Stimulated activated CD8-positive, alpha-beta memory T cell treated with anti-CD3 and anti-CD28 coated beads, Interleukin-2, amount 100 ng/mL, for 1 hour (primary cell): ENCODE measurements at places on chromosomes 4 and X.

DNA sequence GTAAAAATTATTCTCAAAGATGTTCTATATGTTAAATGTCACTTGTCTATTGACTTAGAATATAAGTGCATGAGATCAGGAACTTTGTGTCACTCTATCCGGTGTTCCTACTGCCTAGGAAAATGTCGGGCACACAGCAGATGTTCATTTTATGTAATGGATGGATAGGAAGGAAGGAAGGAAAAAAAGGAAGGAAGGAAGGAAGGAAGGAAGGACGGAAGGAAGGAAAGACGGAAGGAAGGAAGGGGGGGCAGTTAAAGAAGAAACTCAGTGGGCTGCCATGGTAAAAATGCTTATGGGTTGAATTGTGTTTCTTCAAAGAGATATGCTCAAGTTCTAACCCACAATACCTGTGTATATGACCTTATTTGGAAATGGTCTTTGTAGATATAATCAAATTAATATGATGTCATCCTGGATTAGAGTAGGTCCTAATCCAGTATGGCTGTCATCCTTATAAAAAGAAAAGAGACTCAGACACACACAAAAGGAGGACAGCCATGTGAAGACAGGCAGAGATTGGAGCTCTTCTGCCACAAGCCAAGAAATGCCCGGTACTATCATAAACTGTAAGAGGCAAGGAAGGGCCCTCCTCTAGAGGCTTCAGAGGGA is 86.3 kb downstream of the COL25A1 start:
- DNase-seq, result no peak

DNA sequence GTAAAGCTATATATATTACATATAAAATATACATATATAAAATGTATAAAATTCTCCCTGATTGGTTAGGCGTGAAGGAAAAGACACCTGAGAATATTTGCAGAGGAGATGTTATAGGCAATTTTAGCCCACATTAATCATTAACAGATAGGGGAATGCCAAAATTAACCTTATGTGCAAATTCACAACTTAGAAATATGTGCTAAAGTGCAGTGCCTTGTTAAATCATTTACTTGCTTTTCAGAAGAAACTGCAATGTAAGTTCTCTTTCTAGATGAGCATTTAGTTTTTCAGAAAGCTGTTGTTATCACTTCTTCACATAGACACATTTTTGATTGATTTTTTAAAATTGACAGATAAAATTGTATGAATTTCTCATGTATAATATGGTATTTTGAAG is 5.6 kb downstream of the TASL start:
- DNase-seq, result no peak

- no peak for DNase-seq
Observed at GRCh38 chr4:110949542-110949941, 326.7 kb upstream of the PITX2 start.

GRCh38 chrX:38220415-38221390 is at the start of gene SRPX:
SRPX (minus strand) TSS chrX:38220871; CDS start chrX:38220792, 79 bp downstream.
- DNase-seq, result no peak

GRCh38 chr4:25818876-25819275 is 43.9 kb downstream of the SEL1L3 start:
- no peak for DNase-seq

- DNase-seq, result peak; percentile 2
Observed at GRCh38 chrX:101550362-101550750, at the start of gene ARMCX1. ARMCX1 (plus strand) TSS chrX:101550547; CDS start chrX:101552931, 2,384 bp downstream.

GRCh38 chr4:134537701-134538100 is 336.1 kb upstream of the PABPC4L start:
- no peak for DNase-seq

DNA sequence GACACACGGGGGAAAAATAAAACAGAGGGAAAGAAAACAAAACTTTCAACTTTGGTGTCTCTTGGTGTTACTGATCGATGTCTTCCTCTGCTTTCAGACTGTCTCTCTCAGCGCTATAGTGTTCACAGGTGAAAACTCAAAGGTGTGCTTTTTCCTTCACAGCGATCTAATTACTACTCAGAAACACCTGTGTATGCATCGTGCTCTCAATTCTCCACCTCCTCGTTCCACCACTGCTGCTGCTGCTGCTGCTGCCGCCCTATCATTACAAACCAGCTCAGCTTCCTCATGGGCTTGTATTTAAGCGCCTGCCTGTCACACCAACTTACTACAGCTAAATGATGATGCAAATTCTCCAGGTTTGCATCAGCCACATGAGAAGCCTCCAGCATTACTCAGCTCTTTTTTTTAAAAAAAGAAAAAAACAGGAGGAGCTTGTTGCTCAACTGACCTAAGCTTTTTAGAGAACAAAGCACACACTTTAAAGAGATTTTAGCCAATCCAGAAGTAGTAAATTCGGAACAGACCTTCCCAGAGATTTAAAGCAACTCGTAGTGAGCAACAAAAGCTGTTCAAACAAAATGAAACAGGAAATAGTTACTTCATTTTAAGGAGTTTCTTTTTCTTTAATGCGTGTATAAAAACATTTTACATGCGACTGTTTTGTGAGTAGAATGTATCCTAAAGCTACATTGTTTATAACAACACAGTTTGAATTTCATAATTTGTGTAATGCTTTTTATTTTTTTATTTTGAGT is at the start of gene SLC7A11:
SLC7A11 (minus strand) TSS at position 274 of the 758 bp plus-strand sequence. CDS start 280 bp downstream, outside the sequence.
- DNase-seq, result no peak

DNA sequence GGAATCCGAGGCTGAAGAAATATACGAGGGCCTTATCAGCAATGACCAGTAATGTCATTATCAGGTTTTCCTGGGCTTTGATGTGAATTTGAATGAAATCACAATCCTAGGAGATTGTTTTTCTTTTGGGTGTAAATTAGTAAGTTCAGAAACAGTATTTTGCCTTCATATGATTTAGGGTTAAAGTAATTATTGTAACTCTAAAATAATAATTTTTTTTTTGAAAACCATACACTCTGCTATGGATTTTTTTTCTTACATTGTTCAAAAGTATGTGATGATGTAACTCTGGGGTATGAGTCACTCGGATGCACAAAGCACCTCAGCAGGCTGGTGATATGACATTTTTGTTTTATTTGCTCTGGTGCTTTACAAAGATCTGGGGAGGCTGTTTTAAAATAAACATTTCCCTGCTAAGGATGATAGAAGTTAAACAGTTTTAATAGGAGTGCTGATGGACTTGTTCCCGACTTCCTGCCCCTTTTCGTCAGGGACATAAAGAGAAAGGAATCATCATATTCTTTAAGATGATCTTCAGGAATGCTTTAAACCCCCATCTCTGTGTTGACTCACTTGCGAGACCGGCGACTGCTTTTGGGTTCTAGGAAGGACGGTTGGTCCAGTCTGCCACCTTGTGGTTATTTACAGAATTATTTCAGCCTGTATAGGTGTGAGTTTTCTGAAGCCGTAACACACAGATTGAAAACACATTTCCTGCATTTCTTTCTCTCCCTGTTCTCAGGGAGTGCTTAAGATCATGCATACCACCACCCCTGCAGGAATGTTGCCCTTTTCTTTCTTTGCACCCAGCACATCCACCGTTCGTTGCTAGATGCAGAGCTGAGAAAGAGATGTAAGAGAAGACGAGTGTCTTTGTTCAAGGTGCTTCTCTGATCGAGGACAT is 72.5 kb downstream of the RAPGEF2 start:
- peak; percentile 24 for DNase-seq

DNA sequence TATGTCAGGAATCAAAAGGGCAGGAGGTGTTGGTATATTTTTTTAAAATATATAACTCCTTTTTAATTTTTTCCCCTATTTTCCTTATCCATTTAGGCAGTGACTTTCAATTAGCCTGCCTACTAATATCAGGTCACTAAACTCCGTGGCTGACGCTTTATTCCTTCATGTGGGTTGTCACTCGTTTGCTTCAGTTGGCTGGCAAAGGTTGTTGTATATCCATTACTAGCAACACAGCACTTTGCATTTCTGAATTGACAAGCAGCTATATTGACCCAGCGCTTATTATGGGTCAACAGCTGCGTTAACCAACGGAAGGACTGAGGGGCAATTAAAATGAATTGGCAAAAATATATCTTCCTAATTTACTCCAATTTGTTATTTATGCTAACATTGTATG is 87.7 kb downstream of the ARX start:
- DNase-seq, result no peak

- no peak for DNase-seq
Observed at GRCh38 chr4:172938870-172939269, 229.7 kb upstream of the GALNT7 start.

DNA sequence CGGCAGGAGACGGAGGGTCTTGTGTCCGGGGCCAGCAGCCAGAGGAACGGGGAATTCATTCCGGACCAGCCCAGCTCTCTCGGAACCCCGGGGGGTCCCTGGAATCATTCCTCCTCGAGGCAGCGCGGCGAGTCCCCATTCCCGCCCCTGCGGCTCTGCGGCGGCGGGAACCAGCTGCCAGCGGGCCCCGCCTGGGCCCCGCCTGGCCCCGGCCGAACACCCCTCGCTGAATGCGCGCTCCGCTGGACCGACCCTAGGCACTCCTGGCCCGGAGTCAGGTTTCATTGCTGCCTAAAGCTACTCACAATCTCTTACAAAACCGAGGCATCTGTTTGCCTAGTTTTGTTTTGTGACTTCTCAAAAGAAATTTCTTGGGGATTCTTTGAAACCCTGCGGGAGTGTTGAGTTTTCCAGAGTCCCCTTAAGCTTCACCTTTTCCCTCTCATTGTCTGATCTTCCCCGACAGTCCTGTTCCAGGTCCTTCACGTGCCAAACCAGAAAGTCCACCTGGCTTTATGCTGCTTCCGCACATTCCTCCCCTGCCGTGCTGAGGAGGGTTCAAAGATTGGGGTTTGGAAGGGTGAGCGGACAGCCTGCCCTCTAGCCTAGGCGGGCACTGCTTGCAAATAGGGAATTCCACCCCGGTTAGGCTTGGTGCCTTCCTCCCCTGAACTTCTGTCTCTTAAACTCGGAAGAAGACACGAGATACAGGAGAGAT is 789 bp downstream of the ARHGAP10 start:
- DNase-seq, result no peak

DNA sequence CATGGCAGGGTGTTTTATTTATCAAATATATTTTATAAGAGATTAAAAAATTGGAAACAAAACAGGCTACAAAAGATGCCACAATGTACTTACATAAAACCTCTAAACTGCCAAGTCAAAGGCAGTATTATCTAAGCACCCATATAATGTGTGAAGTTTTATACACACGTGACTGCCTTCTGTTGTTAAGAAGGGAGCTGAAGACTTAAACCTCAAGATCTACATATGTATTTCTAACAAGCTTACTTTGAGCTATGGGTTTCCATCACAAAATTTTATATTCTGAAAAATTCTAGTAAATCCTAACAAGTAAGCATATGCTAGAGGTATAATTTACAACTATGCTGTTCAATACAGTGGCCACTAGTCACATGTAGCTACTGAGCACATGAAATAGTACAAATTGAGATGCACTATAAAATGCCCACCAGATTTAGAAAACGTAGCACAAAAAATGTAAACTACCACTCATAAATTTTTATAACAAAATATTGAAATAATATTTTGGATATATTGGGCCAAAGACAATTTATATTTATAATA is 9.8 kb downstream of the ATP8A1 start:
- no peak for DNase-seq

DNA sequence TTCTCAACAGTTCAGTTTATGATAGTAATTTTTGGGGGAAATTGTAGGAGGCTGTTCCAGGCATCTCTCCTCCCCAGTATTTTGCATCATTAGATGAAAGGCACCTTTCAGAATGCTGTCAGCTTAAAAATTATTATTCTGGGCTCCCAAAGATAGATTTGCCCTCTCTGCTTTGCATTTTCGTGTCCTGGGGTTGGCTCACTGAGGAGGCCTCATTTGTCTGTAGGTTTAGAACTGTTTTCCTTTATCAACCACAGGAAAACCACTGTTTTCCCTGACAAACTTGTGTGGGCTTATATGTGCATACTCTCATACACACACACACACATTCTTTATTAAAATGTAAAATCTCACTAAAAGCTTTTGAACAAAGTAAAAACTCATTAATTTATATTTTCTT is 197.2 kb upstream of the VCX3A start:
- no peak for DNase-seq
